ENCODE measurements at places on chromosomes 7 and 10.

DNA sequence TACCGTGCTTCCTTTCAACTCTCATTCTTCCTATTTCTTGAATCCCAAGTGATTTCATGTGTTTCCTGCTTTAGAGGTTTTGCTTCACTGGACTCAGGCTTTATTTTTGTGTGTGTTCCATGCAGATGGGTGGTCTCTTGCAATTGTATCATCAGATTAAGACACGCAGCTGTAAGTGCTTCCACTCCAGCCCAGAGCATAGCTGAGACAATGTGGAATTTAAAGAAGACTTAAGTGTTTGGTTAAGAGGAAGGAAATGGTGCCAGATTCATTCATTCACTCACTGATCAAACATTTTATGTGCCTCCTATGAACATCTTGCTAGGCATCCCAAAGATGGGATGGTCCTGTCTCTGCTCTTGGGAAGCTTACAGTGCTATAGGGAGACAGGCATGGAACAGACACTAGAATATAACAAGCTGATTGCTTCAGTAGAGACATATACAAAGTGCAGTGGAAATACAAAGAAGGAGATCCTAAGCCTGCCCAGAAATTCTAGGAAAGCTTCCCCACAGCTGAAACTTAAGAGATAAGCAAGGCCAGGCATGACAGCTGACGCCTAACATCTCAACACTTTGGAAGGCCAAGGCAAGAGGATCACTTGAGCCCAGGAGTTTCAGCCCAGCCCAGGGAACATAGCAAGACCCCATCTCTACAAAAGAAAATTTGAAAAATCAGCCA, 46.1 kb upstream of the LRRC17 start:
- H3K27ac ChIP-seq: no peak overlapping the region
- no peak for DNase-seq
- H3K27me3 ChIP-seq: peaks cover 6% of the 10 kb centered on the region
- H3K4me3 ChIP-seq: no peak overlapping the region
- peaks cover 8% of the 10 kb centered on the region for H3K4me1 ChIP-seq

GRCh38 chr10:90775351-90776028, 82.3 kb downstream of the HTR7 start:
- no peak for DNase-seq
- no peaks in the 10 kb centered on the region for H3K27me3 ChIP-seq
- H3K36me3 ChIP-seq: no peaks in the 10 kb centered on the region
- H3K4me1 ChIP-seq: no peaks in the 10 kb centered on the region
- H3K4me3 ChIP-seq: no peak overlapping the region
- H3K27ac ChIP-seq: no peak overlapping the region

DNA sequence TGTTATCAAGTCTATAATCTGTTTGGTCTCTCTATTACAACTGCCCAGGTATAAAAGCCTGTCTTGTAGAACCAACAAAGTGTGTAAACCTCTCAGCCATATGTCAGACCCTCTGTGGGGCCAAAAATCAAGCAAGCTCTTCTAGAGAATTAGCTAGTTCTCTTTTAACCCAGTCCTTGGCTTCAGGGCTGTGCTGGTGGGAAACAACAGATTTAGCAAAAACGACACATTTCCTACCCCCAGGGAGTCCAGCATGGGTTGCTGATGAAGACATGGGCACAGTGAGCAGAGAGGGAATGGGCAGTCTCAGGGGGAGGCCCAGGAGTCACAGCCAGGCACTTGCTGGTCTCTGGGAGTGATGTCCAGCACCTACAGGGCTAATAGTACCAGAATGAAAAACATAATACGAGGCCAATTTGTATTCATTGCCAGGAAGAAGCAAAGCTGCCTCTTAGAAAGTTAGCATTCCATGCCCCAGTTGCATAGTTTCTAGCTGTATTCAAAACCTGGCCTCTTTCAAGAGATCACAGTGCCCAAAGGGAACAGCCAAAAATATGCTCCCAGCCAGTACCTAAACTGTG, 80.1 kb downstream of the FRMD4A start:
- no peak for DNase-seq
- H3K4me1 ChIP-seq: no peaks in the 10 kb centered on the region
- no peaks in the 10 kb centered on the region for H3K36me3 ChIP-seq
- peaks cover 11% of the 10 kb centered on the region for H3K27me3 ChIP-seq
- H3K27ac ChIP-seq: no peak overlapping the region

DNA sequence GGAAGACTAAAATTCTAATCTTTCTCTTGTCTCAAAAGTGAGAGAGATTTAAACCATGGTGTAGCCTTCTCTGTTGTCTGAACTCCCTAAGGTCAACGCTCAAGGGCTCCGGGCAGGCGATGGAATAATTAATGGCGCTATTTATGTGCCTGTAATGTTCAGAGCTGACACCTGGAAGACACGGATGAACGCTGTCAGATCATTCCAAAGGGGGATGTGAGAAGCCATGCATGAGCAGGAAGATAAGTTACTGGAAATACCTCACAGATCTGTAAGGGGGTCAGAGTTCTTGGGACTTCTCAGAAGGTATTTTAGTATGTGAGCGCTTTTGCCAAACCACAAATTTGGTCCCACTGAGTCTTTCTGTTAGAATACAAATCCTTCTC, 73.3 kb upstream of the MTPN start:
- no peak for DNase-seq
- no peaks in the 10 kb centered on the region for H3K4me1 ChIP-seq
- no peak overlapping the region for H3K27ac ChIP-seq
- no peaks in the 10 kb centered on the region for H3K36me3 ChIP-seq

DNA sequence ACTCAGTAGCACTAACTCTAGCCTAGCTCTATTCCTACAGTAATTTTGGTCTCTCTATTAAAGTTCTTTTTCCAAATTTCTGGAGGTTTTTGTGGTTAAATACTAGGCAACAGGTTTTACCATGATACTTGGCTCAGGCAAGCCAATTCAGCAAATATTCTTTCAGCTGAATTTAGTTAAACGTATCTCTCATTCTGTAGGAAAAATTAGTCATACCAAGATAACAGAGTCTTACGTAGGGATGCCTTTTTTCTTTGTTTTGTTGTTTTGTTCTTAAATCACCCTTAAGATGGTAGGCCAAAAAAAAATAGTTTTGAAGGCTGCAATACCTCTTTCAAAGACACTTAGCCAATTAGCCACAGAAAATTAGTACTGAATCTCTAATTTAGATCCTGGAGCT, 180.5 kb downstream of the MAGI2 start:
- H3K4me1 ChIP-seq: no peaks in the 10 kb centered on the region
- H3K36me3 ChIP-seq: no peaks in the 10 kb centered on the region
- no peak for DNase-seq

DNA sequence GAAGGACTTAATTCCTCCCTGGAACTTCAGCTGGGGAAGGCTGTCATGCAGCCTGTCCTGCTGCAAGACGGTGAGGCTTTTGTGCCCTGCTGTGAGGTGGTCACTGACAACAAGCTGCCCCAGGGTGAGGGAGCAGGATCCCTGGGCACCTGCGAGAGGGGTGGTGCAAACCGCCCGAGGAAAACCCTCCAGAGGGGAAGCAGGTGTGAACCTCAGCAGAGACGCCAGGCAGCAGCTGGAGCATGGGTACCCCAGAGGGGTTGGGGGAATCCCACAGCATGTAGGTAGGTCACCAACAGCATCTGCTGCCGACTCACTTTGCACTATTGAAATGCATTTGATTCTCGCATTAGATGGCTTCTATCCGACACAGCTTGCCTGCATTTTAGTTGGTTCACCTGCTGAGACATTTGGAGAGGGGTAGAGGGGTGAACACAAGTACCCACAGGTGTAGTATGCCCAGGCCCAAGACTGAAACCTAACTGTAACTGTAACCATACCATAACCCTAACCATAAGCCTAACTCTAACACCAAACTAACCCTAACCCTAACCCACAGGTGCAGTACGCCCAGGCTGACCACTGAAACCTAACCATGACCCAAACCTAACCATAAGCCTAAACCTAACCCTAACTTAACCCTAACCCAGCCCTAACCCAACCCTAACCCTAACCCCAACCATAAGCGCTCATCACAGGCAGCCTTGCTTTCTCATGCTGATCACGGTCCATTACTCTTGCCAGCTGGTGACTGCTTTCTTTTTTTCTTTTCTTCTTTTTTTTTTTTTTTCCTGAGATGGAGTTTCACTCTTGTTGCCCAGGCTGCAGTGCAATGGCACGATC, 85.9 kb downstream of the ELFN1 start:
- peaks cover 7% of the 10 kb centered on the region for H3K27me3 ChIP-seq
- H3K4me3 ChIP-seq: no peak overlapping the region
- DNase-seq: no peak
- H3K27ac ChIP-seq: no peak overlapping the region

- no peaks in the 10 kb centered on the region for H3K4me1 ChIP-seq
- H3K4me3 ChIP-seq: no peak overlapping the region
- no peaks in the 10 kb centered on the region for H3K36me3 ChIP-seq
- peaks cover 2% of the 10 kb centered on the region for H3K27me3 ChIP-seq
- DNase-seq: no peak
These were observed 62.8 kb upstream of the FAM20C start for GRCh38 chr7:129366-130221.

DNA sequence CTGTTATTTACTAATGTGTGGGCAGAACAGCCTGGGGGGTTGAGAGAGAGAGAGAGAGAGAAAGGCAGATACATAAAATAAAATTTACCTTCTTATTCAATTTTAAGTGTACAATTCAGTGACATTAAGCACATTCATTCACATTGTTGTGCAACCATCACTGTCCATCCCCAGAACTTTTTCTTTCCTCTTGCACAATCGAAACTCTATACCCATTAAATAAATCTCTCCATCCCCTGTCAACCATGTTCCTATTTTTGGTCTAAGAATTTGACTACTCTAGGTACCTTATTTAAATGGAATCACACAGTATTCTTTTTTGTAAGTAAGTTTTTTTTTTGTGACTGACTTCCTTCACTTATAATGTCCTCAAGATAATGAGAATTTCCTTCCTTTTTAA, 181.6 kb downstream of the SND1 start:
- H3K36me3 ChIP-seq: peaks cover 54% of the 10 kb centered on the region
- no peaks in the 10 kb centered on the region for H3K4me1 ChIP-seq
- H3K27me3 ChIP-seq: no peaks in the 10 kb centered on the region
- no peak overlapping the region for H3K27ac ChIP-seq

DNA sequence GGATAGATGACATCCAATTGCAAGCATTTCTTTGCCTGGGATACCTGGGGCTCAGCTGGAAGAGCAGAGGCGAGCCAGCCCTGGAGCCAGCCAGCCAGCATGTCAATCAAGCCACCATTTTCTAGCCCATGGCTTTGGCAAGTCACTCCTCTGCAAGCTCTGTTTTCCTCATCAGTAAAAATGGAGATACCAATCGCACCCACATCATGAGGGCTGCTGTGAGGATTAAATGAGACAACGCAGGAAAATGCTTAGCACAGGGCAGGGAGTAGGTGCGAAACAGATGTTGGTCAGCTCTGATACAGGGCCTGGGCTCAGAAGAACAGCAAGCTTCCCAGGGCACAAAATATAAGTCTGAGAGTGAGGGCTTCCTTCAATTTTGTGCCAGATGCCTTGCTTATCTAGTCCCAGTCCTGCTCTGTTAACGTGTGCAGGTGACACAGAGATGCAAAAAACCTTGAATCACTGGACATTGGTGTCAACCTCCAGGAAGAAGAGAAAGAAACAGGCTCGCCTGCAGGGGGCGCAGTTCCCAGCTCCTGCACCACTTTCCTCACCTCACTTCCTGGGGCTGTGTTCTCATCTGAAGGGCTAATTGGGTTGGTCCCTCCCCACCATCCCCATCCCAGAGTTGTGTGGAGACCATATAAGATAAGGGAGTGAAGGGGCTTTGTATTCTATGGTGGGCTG, 72.8 kb upstream of the CACUL1 start:
- peaks cover 2% of the 10 kb centered on the region for H3K27me3 ChIP-seq
- no peak for DNase-seq
- H3K27ac ChIP-seq: no peak overlapping the region
- H3K4me3 ChIP-seq: no peak overlapping the region

DNA sequence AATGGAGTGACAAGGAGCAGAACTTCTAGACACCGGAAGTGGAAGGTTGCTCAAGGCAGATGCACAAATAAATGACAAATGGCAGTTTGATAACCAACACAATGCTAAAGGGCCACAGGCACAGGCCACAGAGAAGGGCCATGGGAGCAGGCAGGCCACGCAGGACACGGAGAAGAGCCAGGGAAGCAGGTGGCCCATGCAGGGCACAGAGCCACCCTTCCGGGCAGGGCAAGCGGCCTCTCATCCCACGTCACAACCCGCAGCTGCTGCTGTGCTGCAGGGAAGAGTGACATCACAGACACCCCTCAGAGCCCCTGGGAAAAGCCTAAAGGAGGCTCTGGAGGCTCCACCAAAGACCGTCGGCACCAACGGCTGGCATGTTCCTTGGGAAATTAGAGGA, 328.5 kb downstream of the PTPRN2 start:
- H3K27me3 ChIP-seq: no peaks in the 10 kb centered on the region
- DNase-seq: no peak
- no peak overlapping the region for H3K27ac ChIP-seq
- no peaks in the 10 kb centered on the region for H3K36me3 ChIP-seq

DNA sequence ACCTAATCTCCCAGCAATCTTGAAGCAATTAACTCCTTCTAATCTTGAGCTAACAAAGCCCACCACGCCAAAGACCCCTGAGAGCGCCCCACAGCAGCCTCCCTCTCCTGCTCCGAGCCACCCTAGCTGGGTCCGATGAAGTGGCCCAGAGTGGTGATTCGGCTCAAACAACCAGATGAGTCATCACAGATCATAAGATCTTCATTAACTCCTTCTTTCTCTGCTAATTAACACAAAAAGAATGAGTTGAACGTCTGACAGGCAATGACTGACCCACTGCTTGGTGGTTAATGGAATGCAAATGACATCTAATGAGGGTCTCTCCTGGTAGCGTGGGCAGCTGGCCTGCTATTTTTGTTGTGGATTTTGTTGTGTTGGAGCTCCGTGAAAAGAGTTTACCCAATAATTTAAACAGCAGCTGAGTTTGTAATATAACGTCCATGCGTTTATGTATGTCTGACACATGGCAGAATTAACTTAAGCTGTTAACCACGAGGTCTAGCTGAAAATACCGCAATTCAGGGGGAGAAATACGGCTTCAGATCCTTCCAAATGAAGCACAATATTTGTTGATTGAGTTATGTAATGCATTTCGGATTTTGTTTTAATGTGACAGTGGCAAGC, 161.4 kb downstream of the RAB11FIP2 start:
- H3K27me3 ChIP-seq: peaks cover 2% of the 10 kb centered on the region
- no peaks in the 10 kb centered on the region for H3K4me1 ChIP-seq
- no peak overlapping the region for H3K27ac ChIP-seq
- H3K36me3 ChIP-seq: no peaks in the 10 kb centered on the region

DNA sequence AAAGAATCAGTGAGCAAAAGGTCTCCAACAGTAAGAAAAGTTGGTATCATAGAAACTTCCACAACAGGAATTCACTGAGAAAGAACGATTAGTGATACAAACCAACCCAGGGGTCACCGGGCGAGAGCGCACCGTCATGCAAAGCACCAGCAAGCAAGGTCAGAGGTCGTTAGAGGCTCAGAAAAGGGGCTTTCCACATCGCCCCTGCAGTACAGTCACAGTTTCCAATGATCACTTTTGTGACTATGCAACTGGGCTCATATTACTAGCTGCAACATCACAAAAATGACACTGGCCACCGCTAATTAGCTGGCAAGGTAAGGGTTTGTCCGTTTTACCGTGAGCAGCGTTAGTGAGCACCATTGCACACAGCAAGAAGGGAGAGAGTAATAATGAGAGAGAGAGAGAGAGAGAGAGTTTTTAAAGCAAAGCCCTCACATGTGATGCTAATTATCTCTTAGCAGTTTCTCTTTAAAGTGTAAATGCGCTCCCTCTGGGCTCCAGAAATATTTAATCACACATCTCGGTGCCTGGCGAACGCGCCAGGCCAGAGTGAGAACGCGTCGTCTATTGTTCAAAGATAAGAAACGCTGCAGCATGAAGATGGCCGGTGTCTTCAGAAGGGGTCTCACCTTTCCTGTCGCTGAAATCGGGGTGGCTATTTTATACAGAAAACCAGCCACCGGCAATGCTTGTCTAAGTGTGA, 237.5 kb downstream of the DNAJB6 start:
- no peak for DNase-seq
- peaks cover 3% of the 10 kb centered on the region for H3K36me3 ChIP-seq
- H3K4me3 ChIP-seq: no peak overlapping the region
